ENCODE measurements at places on chromosomes 4 and X. TPM values are rescaled to one million over a fixed set of nuclear protein-coding genes. Genes with fewer than 3 reads are reported as not detected.

DNA sequence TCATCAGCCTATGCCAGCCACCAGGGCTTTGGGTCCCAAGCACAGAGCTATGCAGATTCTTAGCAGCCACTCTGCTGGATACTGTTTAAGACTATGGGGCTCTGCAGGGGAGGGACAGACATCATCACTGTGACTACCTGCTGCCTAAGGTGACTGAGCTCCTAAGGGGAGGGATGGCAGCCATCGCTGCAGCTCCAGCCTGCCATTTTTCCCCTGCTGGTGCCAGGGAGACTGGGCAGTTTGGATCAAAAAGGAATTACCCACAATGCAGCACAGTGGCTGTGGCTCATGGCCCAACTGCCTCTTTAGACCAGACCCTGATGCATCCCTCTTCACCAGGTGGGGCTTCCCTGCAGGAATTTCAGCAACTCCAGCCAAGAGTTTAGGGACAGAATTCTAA lies 28.6 kb upstream of the INPP4B start:
- no peaks in the 10 kb centered on the region for H3K27me3 ChIP-seq
- DNase-seq, result no peak
- H3K27ac ChIP-seq, result no peak overlapping the region
- H3K4me3 ChIP-seq, result no peak overlapping the region
- no peaks in the 10 kb centered on the region for H3K36me3 ChIP-seq

GRCh38 chrX:97199501-97199900 lies 315.8 kb downstream of the RPA4 start:
- DNase-seq, result no peak
- H3K4me3 ChIP-seq, result no peak overlapping the region
- H3K4me1 ChIP-seq, result no peaks in the 10 kb centered on the region
- no peaks in the 10 kb centered on the region for H3K36me3 ChIP-seq
- no peak overlapping the region for H3K27ac ChIP-seq
- no peaks in the 10 kb centered on the region for H3K27me3 ChIP-seq

GRCh38 chr4:165474784-165475705 lies 96.2 kb downstream of the CPE start:
- no peak overlapping the region for H3K4me3 ChIP-seq
- no peak for DNase-seq
- H3K36me3 ChIP-seq, result no peaks in the 10 kb centered on the region
- no peak overlapping the region for H3K27ac ChIP-seq
- no peaks in the 10 kb centered on the region for H3K27me3 ChIP-seq

The GDPD2 gene
- polyA plus RNA-seq, result not detected

DNA sequence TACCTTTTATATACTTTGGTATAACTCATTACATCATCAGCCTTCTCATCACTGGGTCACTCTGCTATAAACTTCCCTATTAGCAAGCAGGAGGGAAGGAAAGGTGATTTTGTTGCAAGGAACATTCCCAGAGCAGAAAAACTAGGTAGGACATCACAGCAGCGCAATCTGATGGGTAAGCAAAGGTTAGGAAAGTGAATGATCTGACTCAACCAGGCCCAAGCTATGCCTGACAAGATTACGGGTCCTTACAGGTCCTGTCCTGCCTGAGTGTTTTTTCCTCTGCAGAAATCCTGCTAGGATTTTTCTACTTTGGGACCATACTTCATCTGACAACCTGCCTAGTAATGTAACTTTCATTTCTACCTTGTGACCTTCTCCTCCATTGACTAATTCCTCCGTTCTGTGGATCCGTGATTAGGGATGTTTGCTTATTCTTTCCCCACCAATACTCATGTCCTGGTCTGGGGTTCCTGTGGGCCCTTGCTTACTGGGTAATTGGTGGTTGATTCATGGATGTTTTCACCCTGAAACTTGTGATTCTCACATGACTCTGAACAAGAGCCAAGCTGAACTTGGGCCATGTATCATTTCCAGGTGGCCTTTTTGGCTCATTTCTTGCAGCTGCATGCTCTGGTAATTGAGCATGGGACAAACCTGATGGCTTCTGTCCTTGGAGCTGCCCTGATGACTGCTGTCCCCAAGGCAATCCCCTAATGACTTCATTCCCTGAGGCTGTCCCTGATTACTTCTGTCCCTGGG lies 111.9 kb upstream of the KIT start:
- H3K27me3 ChIP-seq, result no peaks in the 10 kb centered on the region
- no peak overlapping the region for H3K27ac ChIP-seq
- H3K36me3 ChIP-seq, result no peaks in the 10 kb centered on the region
- H3K4me3 ChIP-seq, result no peak overlapping the region

GRCh38 chrX:119602701-119603255 lies 3.4 kb downstream of the NKRF start:
- no peak for DNase-seq
- H3K36me3 ChIP-seq, result no peaks in the 10 kb centered on the region
- no peak overlapping the region for H3K27ac ChIP-seq
- H3K4me1 ChIP-seq, result peaks cover 14% of the 10 kb centered on the region
- no peaks in the 10 kb centered on the region for H3K27me3 ChIP-seq

DNA sequence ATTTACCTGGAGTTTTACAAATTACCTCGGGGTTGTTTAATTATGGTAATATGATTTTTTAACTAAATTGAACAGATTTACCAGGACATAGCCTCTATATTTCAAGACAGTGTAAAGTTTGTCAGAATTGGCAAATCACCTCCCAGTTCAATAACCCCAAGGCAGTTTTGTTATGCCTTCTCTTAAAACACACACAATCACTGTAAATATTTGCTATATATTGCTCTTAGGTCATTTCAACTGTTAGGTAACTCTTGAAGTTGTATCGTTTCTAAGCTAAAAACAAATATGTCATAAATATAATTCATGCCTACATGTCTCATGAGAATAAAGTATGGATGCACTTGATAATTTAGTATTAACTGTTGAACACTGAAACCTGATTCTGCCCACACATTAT lies 24.1 kb downstream of the PDLIM5 start:
- H3K27me3 ChIP-seq, result no peaks in the 10 kb centered on the region
- H3K4me3 ChIP-seq, result no peak overlapping the region
- H3K4me1 ChIP-seq, result no peaks in the 10 kb centered on the region
- DNase-seq, result no peak

GRCh38 chr4:151540728-151541388 lies 131.9 kb downstream of the FHIP1A start:
- no peak overlapping the region for H3K4me3 ChIP-seq
- DNase-seq, result no peak
- peaks cover 4% of the 10 kb centered on the region for H3K27me3 ChIP-seq

GRCh38 chr4:124478470-124478869 lies 234.1 kb downstream of the ANKRD50 start:
- DNase-seq, result no peak
- no peaks in the 10 kb centered on the region for H3K27me3 ChIP-seq
- no peak overlapping the region for H3K27ac ChIP-seq
- no peak overlapping the region for H3K4me3 ChIP-seq
- no peaks in the 10 kb centered on the region for H3K36me3 ChIP-seq
- no peaks in the 10 kb centered on the region for H3K4me1 ChIP-seq

The GAGE12E gene
- not detected for polyA plus RNA-seq

DNA sequence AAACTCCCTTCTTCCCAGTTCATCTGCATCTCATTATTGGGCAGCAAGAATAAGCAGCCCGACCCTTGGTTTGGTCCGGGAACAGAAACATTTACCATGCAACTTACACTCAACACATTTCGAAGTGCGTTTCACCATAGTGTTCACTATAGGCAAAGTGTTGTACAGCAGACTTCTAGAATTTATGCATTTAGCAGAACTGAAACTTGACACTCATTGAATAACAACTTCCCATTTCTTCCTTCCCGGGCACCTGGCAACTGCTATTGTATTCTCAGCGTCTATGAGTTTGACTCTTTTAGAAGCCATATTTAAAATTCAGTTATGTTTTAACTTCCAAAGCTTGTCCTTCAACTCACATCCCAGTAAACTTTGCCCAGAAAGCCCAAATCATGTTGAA lies 840.6 kb downstream of the NLGN4X start:
- no peaks in the 10 kb centered on the region for H3K4me1 ChIP-seq
- H3K36me3 ChIP-seq, result no peaks in the 10 kb centered on the region
- no peak for DNase-seq
- H3K27ac ChIP-seq, result no peak overlapping the region

GRCh38 chrX:79366556-79366872 lies 620 bp downstream of the ITM2A start:
- DNase-seq, result no peak
- H3K4me3 ChIP-seq, result peak overlapping the region; percentile 94
- peaks cover 9% of the 10 kb centered on the region for H3K36me3 ChIP-seq
- H3K27me3 ChIP-seq, result no peaks in the 10 kb centered on the region

The HSPA4L gene
- polyA plus RNA-seq, result not detected

GRCh38 chr4:158484173-158484885 lies 37.4 kb upstream of the RXFP1 start:
- no peak overlapping the region for H3K27ac ChIP-seq
- no peak overlapping the region for H3K4me3 ChIP-seq
- H3K36me3 ChIP-seq, result no peaks in the 10 kb centered on the region
- H3K27me3 ChIP-seq, result no peaks in the 10 kb centered on the region

GRCh38 chr4:166980419-166980818 lies 253.9 kb downstream of the SPOCK3 start:
- no peaks in the 10 kb centered on the region for H3K27me3 ChIP-seq
- no peaks in the 10 kb centered on the region for H3K36me3 ChIP-seq
- no peaks in the 10 kb centered on the region for H3K4me1 ChIP-seq
- no peak overlapping the region for H3K27ac ChIP-seq
- no peak for DNase-seq

GRCh38 chrX:130253916-130254315 lies 14.8 kb downstream of the ZNF280C start:
- H3K4me1 ChIP-seq, result peaks cover 4% of the 10 kb centered on the region
- DNase-seq, result peak; percentile 55
- H3K36me3 ChIP-seq, result peaks cover 2% of the 10 kb centered on the region
- no peaks in the 10 kb centered on the region for H3K27me3 ChIP-seq

The VSIG4 gene
- not detected for polyA plus RNA-seq

The NR3C2 gene
- polyA plus RNA-seq, result 3.2 TPM

Measured in CD4-positive, CD25-positive, alpha-beta regulatory T cell (primary cell).